ENCODE measurements at places on chromosomes 5 and 9.

GRCh38 chr5:20166456-20166855 is 178.5 kb upstream of the CDH18 start:
- DNase-seq, result no peak

DNA sequence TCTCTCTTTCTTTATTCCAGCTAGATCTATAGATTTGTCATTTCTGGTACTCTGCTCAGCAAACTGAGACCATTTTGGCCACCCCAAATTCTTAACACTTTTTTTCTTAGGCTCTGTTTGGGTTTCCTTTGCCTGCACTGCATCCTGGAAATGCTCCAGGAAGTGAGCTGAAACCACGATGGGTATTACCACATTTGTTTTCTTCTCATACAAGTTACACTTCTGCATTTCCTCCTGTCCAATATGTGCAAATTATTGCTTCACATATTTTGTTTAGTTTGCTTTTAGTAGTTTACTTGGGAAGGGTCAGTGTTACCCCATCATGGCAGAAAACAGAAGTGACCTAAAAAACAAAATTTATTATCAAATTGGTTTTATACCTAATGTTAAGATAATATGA is 498.6 kb upstream of the GRIN3A start:
- no peak for DNase-seq

- no peak for DNase-seq
These were observed 19.4 kb downstream of the ENHO start for GRCh38 chr9:34503406-34503805.

DNA sequence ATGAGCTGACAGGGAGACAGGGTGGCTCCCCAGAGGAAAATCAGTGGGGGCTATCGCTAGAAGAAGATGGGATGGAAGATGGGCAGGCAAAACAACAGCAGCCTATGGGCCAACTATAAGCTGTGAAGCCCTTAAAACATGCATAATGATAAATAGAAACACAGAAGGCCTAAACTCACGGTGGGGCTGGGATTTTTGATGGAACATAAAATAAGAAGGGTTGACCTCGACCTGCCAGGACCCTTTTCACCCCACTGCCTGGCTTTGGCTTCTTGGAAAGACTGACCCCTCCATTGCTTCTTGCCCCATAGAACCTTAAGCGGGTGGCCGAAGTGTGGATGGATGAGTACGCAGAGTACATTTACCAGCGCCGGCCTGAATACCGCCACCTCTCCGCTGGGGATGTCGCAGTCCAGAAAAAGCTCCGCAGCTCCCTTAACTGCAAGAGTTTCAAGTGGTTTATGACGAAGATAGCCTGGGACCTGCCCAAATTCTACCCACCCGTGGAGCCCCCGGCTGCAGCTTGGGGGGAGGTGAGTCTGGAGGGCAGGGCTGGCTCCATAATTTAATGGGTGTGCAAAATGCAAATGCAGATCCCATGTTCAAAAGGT is 36.5 kb upstream of the SAP30L start:
- DNase-seq, result no peak

DNA sequence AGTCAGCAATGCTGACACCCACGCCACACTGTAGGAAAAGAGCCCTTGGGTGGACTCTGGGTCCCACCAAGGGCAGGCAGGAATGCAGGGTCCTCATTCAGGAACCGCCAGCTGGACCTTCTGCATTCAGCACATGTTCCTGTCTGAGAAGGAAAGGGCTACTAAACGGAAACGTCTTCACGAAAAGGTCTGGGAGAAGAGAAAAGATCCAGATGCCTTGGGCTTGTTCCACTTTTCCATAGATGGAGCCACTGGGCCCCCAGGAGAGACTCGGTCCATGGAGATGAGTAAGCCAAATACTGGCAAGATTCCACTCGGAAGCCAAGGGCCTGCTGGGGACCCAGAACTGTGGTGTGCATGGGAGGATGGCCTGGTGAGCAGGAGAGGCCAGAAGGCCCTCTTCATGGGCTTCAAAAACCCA is 38.4 kb downstream of the LHFPL2 start:
- no peak for DNase-seq

- DNase-seq, result no peak
These were observed 318.8 kb downstream of the DNAH5 start for GRCh38 chr5:13625616-13626198.

DNA sequence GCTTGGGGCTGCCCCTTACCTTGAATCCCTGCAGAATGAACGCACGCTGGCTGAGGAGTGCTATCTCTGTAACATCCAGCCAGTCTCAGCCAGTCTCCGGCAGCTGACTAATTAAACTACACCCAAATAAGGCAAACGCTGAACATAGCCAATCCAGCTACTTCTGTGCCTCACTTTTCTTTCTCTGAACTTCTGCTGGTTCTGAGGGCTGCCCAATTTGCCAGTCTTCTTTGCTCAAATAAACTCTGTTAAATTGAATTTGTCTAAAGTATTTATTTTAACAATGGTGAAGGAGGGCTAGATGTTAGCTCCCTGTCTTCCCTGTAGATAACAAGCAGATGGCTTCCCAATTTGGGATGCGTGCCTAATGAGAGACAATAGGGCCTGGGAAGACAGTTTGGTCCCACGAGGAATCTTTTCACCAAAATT is 154.0 kb upstream of the NFIL3 start:
- DNase-seq, result no peak

GRCh38 chr9:126984969-126985368 is 70.4 kb downstream of the RALGPS1 start:
- no peak for DNase-seq

DNA sequence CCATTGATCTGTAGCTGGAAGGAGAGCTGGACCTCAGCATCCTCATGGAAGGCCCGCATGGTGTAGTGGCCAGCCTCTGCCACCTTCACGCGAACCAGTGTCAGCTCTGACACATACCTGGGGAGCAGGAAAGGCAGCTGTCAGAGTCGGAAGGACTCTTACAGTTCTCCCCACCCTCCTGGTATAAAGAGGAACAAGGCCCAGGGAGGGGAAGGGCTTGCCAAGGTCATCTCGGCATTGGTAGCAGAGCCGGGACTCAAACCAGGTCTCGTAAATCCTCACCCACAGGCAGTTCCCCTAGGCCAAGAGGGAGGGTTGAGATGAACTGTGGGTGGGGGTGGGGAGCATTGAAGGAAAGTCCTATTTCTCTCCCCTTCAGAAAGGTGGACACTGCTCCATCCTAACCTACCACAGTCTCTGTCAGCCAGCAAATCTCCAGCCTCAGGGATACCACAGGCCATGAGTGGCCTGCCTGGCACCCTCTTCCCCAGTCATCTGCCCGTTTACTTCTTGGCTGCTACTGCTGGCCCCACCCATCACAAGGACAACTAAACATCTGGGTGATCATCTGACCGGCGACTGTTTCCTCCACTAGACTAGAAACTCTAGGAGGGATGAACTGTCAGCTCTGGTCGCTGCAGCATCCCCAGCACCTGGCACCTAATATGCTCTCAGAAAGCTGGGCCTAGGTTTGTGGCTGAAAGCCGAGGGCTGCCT is 23.5 kb downstream of the PDGFRB start:
- DNase-seq, result no peak

DNA sequence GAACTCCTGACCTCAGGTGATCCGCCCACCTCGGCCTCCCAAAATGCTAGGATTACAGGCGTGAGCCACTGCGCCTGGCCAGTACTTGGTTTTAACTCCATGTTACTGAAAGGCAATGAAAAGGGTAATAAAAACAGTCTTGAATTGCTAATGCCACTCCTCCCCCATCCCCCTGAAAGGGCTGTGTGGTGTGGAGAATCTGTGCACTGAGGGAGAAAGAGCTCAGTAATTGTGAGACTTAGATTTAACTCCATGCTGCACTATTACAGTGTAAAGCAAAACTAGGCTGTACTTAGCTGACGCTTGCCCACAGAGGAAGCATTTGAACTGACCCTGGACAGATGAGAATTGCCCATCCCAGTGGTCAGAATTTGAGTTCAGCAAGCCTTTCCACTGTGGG is 1662.4 kb upstream of the ACO1 start:
- no peak for DNase-seq

DNA sequence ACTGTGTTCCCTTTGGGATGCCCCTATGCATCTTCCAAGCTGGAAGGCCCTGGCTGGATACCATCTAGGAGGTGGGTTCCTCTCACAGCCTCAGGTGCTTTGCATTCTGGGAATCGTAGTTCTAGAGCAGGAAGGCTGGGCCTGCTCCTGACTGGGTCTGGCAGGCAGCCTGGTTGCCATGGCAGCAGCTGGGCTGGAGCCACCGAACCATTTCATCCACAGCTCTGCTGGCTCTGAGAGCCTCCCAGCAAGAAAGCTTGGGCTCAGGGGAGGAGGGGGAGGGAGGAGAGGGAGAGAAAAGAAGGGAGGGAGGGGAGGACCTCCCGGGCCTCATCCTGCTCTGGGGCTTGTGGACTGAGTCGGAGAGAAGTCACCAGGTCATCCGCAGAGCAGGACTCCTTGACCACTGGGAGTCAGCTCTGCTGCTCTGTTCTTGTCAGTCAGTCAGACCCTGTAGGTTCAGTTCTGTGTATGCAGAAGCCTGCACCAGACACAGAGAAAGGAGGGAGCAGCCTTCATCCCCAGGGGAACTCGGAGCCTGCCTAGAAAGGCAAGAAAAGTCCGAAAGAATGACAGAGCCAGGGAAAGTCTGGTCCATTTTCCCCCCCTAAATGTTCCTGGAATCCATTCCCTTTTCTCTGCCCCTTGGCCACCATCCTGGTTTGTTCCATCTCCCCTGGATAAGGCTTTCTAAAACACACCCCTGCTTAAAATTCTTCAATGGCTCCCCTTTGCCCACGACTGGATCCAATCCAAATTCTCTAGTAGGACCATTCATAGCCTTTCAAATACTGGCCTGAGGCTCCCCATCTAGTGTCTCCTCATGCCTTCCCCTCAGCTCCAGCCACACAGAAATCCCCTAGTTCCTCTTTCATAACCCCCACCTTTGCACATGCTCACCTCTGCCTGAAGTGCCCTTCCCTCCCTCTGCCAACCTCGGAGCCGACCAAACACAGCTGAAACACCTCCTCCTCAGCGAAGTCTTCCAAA is 65.4 kb upstream of the ARAP3 start:
- peak; percentile 73 for DNase-seq

DNA sequence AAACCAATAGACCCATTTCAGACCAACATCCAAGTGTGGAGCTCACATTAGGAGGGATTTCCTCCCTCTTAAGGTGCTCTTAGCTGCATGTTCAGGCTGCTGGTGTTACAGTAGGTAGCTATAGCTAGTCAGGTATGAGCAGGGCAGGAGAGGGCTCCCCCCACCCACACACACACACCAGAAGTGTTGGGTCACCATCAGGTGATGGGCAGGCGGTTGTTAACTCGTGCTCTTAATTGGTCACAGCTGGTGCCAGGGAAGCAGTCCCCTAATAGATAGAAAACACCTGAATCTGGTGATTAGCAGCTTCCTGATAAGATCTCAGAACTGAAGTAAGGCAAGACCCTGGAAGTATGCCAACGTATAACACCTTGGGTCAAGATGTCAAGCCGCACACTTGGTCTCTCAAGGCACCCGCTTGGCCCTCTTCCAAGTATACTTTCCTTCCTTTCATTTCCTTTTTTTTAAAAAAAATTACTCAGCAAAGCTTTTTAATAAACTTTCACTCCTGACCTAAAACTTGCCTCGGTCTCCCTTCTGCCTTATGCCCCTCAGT is 532.4 kb downstream of the DNAH5 start:
- no peak for DNase-seq

- DNase-seq, result no peak
These were observed 14.5 kb downstream of the CATSPER3 start for GRCh38 chr5:134982230-134982629.

GRCh38 chr5:129988453-129988852 is 84.2 kb downstream of the CHSY3 start:
- DNase-seq, result no peak

GRCh38 chr5:116572350-116573278 is 2.0 kb downstream of the SEMA6A start:
- peak; percentile 64 for DNase-seq

DNA sequence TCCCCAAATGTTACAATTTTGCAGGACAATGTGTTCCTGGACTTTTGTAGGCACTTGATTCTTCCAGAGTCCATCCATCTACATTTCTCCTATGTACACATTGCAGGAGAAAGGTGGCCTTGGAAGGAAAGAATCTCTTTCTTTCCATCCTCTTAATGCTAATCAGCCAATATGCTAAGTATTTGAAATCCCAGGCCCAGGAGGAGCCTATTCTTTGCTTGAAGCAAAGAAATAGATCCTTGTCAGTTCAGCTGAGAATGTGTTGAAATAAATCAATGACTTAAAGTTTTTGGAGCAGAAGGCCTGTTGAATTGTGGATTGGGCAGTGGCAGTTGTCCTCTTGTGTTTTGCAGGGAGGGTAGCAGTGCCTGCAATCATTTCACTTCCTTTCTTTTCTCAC is 113.3 kb downstream of the PTTG1 start:
- no peak for DNase-seq

- DNase-seq, result no peak
These were observed 30.7 kb upstream of the COL15A1 start for GRCh38 chr9:98913044-98913443.

Data from NCI-H146 (cell line).